ENCODE measurements at places on chromosomes 16 and 17.

DNA sequence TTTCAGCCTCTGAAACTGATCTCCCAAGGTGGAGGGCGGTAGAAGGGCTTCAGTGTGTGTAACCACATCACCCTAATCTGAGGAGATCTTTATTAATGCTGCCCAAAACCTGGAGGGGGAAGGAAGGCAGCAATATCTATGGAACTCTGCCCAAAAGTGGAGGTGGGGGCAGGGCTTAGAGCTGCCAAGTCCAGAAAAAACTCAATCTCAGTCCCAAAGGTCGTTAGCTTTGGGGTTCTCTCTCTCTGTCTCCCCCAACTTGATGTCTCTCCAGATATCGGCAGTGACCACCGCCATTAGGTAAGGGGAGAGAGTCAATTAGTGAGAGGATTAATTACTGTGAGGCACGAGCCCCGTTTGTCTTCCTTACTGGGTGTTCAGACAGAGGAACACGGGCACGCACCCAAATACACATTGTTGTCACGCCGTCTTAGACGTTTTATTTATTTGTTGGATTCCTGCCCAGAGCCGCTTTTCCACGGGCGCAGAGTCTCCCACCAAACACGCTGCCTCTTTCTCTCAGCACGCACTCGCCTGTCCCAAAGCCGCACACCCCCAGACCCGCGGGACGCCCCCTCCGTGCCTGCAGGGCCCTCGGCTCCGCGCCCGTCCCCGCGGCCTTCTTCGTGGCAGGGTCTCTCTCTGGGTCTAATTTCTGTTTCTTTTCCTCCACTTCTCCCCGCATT, 5.4 kb upstream of the LHX1 start:
- no peak for DNase-seq

- DNase-seq = no peak
These were observed 334.3 kb upstream of the TBX2 start for GRCh38 chr17:61065263-61065773.

DNA sequence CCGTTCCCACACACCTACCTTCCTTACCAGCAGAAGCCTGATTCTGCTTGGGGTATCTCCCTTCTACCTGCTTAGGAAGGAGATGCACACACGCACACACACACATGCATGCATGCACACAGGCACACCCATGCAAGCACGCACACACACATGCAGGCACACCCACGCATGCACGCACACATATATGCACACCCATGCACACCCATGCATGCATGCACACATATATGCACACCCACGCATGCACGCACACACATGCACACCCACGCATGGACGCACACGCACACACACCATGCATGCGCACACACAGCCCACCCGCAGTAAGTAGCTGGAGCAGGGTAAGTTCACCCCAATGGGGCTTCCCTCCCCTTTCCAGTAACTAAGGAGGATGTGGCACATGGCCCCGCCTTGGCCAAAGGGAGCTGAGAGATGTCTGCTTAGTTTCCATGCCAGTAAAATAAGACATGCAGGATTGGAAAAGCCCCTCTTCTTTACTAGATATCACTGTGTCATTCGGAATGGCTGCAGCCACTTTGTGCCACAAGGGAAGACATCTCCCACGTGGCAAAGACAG, 33.7 kb downstream of the ADCY9 start:
- no peak for DNase-seq

GRCh38 chr16:89607937-89608740, 5.3 kb upstream of the DPEP1 start:
- DNase-seq = no peak

DNA sequence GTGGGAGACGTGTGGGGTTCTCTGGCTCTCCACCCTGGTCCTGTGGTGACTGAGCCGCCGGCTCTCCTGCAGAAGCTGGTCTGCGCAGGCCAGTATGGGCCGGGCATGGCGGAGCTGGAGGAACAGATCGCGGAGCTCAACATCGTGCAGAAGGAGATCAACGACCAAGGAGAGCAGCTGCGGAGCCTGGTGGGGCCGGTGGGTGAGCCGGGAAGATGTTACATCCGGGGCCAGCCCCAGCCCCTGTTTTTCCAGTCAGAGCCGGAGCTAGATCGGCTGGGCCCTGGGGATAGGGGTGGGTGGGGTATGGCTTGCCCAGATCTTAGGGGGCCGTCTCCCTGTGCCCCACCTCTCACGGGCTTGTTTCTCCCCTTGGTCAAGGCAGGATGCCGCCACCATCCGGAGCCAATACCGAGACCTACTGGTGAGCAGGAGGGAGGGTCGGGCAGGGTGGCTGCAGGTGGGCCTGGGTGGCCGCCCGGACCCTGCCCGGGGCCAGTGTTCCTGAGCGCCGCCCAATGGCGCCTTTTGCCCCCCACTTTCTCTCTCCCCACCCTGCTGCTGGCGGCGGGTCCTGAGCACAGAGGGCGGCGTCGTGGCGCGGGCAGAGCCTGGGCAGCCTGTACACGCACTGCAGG, 5.0 kb downstream of the EVPLL start:
- DNase-seq = no peak

DNA sequence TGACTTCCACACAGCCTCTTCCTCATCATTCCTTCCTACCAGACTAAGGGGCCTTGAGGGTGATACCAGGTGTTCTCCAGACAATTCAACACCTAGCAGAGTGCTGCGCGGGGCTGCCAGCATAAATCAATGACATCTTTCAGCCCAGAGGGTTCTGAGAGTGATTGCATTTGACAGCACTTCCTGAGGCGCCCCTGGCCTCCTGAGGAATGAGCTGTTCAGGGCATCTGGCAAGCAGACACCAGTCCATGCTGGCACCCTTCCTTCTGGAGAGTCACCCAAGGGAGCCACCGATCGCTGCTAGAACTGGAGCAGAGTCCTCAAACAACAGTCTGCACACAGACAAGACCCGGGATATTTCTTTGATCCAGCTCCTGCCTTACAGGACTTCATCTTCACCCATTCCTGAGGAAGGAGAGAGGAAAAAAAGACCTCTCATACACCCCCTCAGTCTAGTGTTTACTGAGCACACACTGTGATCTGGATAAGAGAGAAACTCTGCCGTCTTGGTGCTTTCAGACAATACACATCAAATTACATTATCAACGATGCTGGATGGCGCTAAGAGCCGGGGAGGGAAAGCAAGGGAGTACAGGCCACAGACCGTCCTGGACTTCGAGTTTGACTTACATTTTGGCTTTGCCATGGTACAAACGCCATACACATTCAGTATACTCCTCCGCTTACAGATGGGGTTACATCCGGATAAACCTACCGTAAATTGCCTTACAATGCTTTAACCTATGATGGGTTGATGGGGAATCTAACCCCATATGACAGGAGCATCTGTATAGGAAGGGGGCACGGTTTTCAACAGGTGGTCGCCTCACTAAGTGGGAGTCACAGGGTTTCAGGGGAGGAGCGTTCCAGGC, 23.0 kb downstream of the NPTX1 start:
- no peak for DNase-seq

- DNase-seq = no peak
These were observed 3.4 kb downstream of the USH1G start for GRCh38 chr17:74919440-74920305.

DNA sequence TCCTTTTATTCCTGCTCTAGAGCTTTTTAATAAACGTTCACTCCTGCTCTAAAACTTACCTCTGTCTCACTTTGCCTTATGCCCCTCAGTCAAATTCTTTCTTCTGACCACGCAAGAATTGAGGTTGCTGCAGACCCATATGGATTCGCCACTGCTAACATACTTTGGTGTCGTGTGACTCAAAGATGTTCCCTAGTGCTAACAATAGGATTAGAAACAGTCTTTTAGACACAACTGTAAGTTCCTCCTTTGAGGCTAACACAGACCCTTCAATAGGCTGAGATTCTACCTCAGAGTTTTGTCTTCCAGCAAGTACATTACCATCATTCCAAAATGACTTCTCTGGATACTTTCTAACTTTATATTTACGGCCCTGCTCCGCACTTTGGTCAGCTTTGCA, 149.5 kb upstream of the COX10 start:
- DNase-seq = no peak

- no peak for DNase-seq
These were observed 41.6 kb downstream of the CDH1 start for GRCh38 chr16:68778551-68779231.

GRCh38 chr17:35373984-35374765, 754 bp upstream of the SLFN11 start:
- DNase-seq = no peak

DNA sequence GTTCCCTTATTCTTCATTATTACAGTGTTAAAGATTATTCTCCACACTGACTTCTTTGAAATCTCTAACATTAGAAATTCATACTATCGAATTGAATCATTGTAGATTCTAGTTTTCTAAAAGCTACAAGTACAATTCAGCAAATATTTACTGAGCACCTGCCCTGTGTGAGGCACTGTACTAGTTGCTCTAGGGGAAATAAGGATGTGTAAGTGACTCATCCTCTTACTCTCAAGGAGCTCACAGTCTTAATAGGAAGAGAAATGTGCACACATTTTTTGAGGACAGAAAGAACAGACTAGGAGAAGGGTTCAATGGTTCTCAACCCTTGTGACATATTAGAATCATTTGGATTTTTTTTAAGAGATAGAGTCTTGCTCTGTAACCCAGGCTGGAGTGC, 7.7 kb upstream of the SLFN12L start:
- DNase-seq = no peak

DNA sequence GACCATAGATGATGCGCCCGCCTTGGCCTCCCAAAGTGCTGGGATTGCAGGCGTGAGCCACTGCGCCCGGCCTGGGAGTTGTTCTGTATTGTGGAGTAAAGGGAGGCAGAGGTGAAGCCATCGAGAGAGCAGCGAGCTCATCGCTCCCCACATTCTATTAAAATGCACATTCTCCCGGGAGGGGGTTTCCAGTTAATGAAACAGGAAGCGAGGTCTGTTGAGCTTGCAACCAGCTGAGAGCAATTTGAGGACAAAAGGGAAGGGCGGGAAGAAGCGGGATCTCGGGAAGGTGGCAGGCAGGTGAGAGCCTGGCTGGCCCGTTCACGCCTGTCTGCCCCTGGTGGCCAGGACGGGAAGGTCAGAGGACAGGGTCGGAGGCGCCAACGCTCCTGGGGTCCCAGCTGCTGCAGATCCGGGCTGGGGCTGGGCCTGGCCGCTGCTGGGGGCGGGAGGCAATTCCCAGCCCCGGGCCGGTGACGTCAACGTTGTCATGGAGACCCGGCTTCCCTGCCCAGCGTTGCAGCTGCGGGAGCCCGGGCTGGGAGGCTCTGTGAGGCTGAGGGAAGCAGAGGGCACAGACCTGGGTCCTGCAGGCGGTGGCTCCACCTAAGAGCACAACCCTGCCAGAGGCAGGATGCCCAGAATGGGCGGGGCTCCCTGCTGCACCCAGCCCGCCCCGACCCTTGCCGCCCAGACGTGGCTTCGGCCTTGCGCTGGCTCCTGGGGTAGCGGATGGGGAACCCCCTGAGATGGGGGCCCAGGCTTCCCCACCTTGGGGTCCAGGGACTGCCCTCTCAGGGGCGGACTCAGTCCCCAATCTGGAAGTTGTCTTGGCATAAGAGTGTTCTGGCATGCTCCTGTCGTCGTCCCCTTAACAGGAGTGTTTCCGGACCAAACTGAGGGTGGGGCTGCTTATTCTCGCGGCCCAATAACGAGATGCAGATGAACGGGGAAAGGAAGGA, 48.7 kb upstream of the PLCG2 start:
- DNase-seq = peak; percentile 20

DNA sequence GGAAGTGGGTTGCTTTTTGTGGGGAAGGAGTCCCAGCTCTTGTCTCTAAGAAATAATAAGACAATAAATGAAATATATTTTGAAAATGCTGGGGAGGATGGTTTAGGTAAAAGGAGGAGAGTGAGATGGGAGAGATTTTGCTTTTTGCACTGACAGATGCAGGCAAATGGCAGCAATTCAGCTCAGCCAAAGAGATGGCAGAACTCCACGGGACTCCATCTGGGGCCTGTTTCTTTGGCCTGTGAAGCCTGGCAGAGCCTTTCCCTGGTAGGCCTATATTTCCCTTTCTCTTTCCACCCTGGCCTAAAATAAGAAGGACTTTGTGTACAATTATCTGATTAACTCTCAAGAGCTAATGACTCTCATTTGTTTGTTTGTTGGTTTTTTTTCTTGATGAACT, 1525.1 kb downstream of the CDH11 start:
- no peak for DNase-seq

DNA sequence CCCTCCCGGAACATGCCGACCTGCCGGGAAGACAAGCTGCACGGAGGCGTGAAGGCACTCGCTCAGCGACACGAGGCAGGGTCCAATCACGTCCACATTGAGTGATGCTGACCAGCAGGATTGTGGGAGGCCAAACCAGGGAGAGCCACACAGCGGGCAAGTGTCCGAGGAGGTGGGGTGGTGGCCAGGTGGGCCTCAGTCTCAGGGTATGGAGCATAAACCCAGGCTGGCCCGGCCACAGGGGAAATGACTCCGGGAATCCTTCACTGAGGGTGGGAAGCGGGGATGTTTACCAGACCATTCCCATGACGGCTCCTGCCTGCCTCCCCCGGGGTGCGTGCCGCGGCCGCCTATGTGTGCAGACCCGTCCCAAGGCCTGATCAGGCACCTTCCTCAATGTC, 62.5 kb downstream of the RPH3AL start:
- no peak for DNase-seq

GRCh38 chr16:81284995-81285600, 29.7 kb upstream of the GAN start:
- no peak for DNase-seq

- DNase-seq = no peak
These were observed 186.6 kb downstream of the WWOX start for GRCh38 chr16:78286065-78286464.

DNA sequence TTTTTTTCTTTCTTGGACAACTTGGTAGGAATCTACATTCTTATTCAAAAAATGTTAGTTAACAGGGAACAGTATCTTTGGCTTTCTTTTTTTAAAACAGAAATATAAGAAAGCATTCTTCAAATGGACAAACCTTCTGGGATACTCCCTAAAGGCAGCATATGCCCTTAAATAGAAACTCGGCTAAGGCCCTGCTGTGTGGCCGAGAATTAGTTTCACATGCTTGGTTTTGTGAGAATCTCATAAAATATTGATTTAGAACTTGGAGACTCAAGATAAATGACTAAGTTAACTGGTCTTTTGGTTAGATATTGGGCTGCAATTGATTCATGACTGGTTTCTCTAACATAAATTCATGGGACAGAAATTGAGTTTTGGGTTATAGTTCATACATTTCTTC, 359.9 kb upstream of the XYLT1 start:
- no peak for DNase-seq

DNA sequence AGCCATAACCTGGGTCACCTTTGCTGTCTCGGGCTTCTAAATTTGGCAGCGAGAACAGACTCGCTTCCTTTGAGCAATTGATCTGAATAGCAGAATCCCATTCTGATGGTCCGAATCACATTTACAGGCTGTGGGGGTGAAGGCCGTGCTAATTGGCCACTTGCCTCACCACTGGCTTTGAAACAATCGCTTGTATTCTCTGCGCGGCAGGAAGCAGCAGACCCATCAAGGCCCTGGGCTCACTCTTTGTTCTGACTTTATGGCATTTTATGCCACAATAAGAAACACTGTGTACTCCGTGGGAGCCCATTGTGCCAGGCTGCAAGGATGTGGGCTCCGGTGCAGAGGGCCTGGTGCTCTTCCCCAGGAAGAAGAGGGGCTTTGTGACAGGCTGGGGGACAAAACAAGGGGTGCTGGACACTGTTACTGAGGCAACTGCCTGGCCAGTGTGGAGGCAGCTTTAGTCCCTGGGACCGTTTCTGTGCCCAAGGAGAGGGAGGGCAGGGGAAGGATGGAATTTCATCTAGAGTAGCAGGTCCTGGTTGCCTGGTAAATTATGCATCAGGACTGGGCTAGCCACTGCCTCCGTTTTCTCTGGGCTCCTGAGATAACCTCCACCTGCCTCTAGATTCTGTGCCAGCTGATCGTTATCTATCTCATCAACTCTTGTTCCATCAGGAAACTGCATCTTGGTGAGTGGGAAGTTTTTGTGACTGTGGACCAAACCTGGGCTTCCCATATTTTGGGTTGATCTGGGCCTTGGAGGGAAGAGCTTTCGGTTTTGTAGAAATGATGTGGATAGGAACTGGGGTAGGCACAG, 78.5 kb downstream of the MRC2 start:
- DNase-seq = no peak
